ENCODE measurements at places on chromosomes 2 and 18.

- no peak for DNase-seq
These were observed 17.1 kb upstream of the TTC21B start for GRCh38 chr2:165970663-165971062.

DNA sequence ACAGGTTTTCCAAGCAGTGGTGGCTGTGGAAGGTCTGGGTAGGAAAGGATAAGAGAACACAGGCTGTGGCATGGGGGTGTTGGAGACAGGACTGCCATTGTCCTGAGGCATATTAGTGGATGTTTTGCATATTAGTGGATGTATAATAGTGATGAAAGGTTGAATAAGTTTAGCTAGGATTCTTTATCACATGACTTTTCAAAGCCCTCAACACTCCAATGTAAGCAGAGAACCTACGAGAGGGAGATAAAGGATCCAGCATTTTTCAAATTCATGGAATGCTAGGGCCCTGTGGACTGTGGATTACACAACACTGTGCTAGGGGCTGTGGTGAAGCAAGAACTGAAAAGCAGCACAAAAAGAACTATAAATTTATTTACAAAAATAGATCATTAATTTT is 63.2 kb downstream of the POLE4 start:
- peak; percentile 83 for DNase-seq

DNA sequence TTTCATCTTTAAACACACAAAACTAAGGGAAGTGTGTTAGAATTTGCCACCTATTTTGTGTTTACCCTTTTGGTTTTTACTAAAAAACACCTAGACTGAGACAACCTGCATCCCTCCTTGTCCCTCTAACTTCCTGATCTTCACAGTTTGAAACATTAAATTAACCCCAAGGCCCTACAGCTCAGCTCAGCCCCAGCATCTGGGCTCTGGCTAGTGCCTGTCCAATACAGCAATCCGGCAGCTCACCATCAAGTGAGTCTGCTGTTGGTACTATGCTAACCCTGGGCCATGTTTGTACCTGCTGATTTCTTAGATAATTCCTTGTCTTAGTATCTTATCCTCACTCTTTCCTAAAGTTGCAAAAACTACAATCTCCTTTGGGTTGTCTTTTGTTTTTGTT is 162.4 kb downstream of the DSEL start:
- no peak for DNase-seq

DNA sequence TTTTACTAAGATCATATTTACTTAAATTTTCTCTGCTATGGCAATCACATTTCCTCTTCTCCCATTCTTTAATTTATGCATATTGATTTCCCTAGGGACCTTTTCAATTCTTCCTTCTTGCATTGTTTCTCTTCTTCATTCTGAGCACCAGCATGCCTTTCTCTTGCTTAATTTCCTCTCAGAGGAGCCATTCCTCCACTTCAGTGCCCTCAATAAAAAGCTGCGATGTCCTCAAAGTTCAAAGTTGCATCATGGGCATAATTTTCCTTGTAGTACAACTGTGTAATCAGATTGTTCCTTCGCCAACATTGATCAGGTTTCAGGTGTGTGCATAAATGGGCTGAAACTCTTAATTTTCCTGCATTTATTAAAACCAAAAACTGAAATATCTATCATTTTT is 21.8 kb upstream of the CD226 start:
- DNase-seq = peak; percentile 12

GRCh38 chr2:240250985-240251847 is 110.8 kb upstream of the OTOS start:
- DNase-seq = peak; percentile 49

- no peak for DNase-seq
These were observed 233.9 kb upstream of the SP5 start for GRCh38 chr2:170481201-170481600.

GRCh38 chr18:39846265-39846664 is 2108.8 kb upstream of the PIK3C3 start:
- DNase-seq = peak; percentile 52

DNA sequence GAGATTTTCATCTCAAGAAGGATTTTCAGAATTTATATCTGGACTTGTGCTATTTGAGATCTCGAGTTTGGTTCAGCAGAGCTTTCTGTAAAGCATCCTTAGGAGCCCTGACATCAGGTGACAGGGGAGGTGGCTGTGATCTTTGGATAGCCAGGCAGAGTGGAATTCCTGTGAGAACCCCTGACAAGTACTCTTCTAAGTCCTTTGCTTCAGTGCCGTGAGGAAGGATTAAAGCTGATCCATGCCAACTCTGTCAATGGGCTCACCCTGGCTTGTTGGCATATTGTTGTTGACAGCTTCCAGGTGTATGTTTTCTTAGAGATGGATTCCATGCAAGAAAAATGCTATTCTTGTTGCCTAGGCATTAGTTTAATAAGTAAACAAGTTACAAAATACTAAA is 38.0 kb upstream of the NFE2L2 start:
- no peak for DNase-seq
